ENCODE measurements at places on chromosomes 3 and 15.

- no peak for DNase-seq
Measured at GRCh38 chr15:80019168-80019745, 40.2 kb upstream of the ZFAND6 start.

GRCh38 chr3:43289841-43290470 lies 3.6 kb downstream of the SNRK start:
- DNase-seq: no peak

GRCh38 chr3:23480329-23480714 lies 277.2 kb downstream of the UBE2E2 start:
- DNase-seq: no peak

GRCh38 chr15:62046078-62046743 lies 14.0 kb downstream of the VPS13C start:
- no peak for DNase-seq

DNA sequence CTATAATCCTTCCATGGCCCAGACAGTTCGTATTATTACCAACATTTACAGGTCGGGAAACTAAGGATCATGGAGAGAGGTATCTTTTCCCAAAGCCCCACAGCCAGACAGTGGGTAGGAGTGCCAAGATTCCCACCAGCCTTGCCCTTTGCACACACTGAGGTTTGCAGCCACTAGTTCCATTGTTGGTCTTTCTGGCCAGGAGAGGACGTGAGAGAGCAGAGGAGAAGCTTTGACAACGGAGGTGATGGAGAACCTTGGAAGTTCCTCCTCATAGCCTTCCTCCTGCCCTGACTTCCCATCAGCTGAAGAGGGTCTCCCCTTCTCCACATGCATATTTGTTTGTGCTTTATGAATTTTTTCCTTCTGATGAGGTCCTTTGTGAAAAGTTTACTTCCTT lies 50.5 kb upstream of the PLCL2 start:
- DNase-seq: no peak

DNA sequence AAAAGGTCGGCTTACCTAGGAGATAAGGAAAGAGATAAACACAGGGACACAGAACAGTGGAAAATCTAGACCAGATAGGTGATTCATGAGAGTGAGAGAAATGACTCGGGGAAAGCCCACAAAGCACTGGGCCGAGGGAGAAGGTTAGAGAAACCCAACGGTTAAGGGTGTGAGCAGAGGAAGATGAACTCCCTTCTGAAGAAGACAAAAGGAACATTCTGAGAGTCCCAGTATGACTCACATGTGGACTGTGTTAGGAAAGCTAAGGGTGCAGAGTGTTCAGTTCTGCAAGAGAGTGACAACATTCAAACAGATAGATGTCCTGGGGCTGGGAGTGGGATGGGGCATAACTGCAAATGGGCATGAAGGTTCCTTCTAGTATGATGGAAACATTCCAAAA lies 83.0 kb downstream of the CNTN3 start:
- DNase-seq: no peak

- no peak for DNase-seq
Measured at GRCh38 chr3:163491714-163492113, 1586.6 kb downstream of the SI start.

DNA sequence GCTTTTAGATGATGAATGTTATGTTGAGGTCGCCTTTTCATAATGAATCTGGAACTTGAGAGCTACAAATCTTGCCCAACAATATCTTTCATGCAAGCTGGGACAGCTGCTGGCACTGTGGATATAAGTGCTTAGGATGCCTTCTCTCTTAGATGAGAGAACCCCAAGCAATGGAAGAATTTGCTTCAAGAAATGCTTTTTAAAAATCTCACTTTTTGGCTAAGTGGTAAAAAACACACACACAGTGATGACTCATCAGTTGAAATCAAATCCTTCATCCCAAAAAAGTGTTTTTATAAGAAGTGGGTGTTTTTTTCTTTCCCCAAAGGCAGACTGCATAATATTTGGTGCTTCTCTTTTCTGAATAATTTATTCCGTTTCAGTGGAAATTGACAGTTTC lies 38.4 kb upstream of the GALNT15 start:
- no peak for DNase-seq

GRCh38 chr15:85755471-85755870 lies 39.3 kb downstream of the KLHL25 start:
- no peak for DNase-seq

DNA sequence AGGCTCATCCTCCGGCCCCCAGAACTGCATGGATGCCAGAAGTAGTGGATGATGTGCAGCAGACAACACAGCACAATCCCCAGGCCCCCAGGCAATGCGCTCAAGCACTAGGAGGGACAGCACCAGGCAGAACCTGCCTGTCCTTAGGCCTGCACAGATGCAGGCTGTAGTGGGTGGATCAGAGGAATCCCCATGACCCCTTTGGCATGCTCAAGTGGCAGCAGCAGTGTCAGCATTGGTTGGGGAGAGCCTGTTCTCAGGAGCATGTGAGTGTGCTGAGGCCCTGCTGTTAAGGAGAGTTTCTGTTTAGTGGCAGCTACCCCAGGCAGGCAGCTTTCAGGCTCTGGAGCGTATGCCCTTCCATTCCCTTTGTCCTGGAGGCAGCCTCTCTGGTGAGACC lies 25.1 kb upstream of the CD200R1L start:
- no peak for DNase-seq

- DNase-seq: no peak
Measured at GRCh38 chr15:36330598-36330997, 248.8 kb upstream of the CDIN1 start.

DNA sequence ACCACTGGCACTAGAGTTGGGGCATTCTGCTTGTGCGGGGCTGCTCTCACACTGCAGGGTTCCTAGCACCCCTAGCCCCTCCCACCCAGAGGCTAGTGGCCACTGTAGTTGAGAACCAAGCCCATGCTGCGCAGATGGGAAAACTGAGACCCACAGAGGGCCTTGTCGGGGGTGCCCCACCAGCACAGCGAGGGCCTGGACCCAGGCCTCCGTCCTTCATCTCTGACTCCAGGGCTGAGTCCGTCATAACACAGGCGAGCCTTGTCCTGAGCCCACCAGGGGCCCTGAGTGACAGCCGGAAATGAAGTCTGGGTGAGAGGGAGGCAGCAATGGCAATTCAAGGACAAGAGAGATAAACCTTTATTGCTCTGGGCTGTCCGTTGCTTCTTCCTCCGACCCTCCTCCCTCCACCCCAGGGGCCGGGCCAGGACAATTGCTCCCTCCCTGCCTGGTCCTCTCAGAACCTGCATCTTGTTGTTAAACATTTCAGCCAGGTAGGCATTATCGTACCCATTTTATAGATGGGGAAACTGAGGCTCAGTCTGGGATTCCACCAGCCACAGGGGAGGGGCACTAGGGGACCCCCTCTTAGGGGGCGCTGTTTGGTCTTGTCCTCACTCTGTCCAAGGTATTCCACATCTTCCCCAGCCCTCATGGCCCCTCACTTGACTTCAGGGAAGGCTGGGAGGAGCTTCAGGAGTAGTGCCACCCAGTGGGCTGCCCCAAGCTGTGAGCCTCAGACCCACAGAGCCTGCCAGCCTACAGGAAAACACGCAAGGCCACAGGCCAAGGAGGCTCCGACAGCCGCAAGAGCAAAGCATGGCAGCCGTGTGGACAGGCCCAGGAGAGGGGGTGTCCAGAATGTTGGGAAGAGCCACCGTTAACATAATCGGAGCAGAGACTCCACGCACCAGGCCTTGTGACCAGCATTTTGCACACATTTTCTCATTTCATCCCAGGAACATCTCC lies 4.4 kb upstream of the GRIP2 start:
- no peak for DNase-seq

DNA sequence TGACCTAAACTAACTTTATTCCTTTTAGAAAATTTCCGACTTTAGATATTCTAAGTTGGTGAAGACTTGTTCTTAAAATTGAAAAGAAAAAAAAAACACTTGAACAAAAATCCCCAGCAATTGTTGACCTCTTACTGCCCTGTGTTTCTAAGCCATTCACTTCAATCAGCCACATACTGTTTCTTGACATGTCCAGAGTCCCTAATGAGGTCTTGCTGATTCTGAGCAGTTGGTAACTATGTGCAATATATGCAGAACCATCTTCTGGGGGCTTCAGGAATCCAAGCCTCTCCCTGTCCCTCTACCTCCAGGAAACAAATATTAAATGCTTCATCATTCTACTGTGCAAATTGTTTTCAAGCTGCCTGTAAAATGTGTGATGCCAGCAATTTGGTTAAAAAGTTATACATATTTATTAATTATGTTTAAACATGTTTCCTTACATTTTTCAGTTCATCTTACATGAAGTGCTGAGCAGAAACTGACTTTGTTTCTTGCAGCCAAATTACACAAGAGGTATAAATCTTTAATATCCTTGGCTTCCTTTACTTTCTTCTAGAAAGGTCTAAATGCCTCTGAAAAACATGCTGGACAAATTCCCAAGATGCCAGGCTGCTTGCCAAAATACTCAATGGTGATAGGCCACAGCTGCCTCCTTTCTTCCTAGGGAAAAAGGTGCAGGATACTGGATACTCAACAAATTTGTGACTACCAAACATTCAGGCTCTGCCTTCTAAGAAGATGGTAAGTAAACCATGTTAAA lies 19.8 kb upstream of the GYG1 start:
- DNase-seq: no peak

GRCh38 chr3:55466526-55466925 lies 20.6 kb downstream of the WNT5A start:
- DNase-seq: no peak

- no peak for DNase-seq
Measured at GRCh38 chr3:192931825-192932224, 14.2 kb upstream of the MB21D2 start.

DNA sequence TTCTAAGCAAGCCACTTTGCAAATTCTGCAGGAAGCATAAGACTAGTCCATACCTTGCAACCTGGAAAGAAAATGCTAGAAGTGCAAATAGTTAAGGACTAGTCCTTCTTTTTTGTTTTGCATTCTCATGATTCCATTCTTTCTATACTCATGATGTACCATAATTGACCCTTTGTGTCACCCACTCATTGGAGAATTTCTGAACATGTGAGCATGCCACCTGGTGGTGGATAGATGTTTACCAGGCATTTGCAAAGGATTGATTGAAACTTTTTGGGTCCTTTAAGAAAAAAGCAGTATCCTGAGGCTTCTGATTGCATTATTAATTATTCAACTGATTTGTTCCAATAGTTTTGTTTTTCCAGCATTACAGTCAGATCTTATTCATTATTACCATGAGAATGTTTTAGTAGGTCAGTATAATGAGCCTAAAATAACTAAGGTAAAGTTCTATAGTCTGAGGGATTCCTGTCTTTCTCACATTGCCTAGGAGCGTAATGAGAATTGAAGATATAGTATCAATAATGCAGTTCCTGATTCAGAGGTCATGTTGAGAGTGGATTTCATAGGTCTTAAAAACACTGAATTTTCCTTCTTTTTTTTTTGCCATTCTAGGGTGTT lies 20.2 kb upstream of the DIPK2A start:
- DNase-seq: no peak

DNA sequence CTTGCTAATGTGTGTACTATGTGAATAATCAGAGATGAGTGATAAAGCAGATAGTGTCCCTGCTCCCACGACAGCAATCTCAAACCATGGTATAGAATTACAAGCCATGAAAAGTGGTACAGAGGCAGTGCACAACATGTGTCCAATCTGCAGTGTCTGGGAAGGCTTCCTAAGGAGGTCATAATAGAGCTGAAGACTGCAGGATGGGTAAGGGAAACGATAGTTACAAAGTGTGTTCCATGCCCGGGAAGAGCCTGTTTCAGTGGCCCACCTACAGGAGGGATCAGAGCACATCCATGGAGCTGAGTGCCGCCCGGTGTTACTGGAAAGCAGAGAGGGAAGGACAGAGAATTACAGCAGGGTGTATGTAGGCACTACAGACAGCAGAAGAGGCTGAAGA lies 48.9 kb downstream of the PAK2 start:
- DNase-seq: no peak

- no peak for DNase-seq
Measured at GRCh38 chr15:45555934-45556608, 31.1 kb upstream of the BLOC1S6 start.

GRCh38 chr3:53739966-53740365 lies 106.3 kb downstream of the CHDH start:
- DNase-seq: no peak

- no peak for DNase-seq
Measured at GRCh38 chr15:23546158-23546557, 19.3 kb upstream of the MKRN3 start.

GRCh38 chr3:196868297-196868661 lies 559 bp downstream of the SENP5 start:
- no peak for DNase-seq

GRCh38 chr3:141234283-141234682 lies 2.7 kb downstream of the PXYLP1 start:
- DNase-seq: no peak
